ENCODE measurements at places on chromosomes 3 and 15.

GRCh38 chr3:81753416-81754027 lies 7.9 kb downstream of the GBE1 start:
- DNase-seq: no peak

GRCh38 chr15:75732809-75733451 lies 20.3 kb upstream of the CSPG4 start:
- DNase-seq: peak; percentile 95

DNA sequence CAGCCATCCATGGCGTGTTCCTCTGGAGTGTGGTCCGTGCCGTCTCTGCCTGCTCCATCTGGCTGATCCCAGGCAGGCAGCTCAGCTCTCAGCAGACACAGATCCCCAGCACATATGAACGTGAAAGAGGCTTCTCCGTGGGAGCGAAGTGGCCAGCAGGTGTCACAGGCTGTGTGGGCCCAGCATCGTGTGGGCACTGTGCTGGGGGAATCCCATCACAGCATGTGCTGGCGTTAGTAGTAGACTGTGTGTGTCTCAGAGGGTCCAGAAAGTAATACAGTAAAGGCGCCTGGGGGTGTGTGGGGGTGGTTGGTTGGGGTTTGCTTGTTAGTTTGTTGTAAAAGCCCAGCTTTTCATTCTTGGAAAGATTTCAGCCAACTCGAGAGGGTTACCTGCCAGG lies 147.6 kb downstream of the IGF1R start:
- DNase-seq: no peak

DNA sequence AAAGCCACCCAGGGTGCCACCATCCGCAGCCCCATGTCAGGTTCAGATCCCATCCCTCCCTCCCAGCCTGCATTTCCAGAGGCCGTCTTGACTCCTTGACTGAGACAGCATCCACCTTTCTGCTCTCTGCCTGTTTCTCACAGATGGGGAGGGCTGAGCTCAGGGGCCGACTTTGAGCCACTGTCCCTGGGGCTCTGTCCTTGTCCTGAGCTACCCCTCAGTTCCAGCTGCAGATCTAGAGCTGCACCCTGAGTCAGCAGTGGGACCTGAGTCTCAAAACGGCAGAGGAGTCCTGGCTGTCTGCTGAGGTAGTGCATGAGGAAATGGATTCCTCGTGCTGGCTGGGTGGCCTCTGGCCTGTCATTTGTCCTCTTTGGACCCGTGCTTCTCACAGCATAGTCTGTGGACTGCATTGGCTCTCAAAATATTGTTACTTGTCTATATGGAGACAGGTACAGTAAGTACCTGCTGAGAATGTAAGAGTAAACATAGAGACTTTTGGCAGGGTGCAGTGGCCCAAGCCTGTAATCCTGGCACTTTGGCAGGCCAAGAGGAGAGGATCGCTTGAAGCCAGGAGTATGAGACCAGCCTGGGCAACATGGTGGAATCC lies 22.3 kb downstream of the RPLP1 start:
- DNase-seq: no peak

DNA sequence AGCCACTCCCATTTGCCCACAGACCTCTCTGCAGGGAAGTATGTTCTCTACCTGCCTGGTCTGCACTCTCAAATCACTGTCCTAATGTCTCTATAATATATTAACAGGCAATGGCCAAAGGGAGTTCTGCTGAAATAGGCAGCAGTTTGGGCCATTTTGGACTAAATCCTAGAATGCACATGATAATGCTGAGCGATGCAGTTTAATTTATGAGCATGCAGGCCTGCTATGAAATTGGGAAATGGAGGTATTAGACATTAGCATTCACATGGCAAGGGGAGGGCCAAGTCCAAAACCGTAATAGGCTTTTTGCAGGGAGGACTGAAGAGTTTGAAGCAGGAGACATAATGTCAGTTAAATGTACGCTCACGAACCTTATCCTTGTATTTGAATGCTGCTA lies 31.3 kb downstream of the NMNAT3 start:
- no peak for DNase-seq

GRCh38 chr3:189664311-189664710 lies 33.1 kb downstream of the TP63 start:
- DNase-seq: peak; percentile 56

DNA sequence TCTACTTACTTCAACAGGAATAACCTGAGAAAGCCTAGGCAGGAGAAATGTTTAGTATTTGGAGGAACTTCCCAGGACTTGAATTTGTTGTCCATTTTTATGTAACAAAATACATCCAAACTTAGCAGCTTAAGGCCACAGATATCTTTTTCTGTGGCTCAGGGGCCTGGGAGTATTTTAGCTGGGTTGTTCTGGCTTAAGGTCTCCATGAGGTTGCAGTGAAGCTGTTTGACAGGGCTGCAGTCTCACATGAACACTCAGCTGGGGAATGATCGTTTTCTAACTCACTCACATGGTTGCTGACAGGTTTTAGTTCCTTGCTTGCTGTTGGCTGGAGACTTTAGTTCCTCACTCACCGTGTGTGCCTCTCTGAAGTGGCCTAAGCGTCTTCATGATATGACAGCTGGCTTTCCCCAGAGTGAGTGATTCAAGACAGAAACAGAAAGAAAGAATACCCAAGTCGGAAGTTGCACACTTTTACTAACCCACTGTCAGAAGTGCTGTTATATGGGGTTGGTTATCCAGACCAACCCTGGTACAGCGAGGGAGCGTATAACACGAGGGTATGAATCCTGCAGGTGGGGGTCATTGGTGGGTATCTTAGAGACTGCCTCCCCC lies 229.7 kb upstream of the TBL1XR1 start:
- no peak for DNase-seq

DNA sequence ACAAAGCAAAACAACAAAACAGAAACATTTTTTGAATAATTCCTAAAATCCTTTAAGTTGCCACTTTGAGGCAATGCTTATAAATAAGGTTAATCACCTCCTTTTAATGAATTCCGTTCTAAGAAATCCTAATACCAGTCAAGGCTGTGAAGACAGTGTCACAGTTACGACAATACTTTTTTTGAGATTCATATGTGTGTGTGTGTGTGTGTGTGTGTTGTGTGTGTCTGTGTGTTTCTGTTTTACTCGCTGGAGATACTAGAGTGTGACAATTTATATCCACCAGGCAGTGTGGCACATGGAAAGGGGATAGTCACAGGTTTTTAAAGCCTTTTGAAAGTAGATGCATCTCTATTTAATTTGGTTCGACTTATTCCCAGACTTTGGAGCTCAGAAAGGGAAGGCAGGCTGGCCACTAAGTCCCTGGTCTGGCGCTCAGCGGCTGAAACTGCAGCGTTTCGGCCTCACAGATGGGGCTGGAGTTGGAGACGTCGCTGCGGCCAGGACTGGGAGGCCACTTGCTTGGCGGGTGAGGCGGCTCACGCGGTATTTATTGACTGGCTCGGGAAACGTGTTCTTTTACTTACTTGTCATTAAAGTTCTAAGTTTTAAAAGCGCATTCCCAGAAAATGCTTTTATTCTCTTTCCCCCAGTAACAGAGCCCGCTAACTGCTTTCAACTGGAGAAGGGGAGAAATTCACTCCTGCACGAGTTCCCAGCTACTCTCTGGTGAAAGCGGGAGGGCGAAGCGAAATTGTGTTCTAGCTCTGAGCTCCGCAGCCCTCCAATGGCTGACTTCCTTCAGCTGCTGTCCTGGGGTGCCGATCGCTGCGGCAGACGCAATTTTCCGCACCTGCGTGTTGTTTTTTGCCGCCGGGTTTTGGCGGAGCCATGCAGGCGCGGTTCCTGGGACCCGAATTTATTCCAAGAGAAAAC lies 13.7 kb downstream of the ZIC1 start:
- DNase-seq: peak; percentile 86

GRCh38 chr3:194043516-194043915 lies 92.4 kb upstream of the HES1 start:
- no peak for DNase-seq

GRCh38 chr15:48855501-48856440 lies 22.2 kb upstream of the EID1 start:
- DNase-seq: peak; percentile 69

- DNase-seq: no peak
Measured at GRCh38 chr3:74443102-74443501, 171.4 kb downstream of the CNTN3 start.

DNA sequence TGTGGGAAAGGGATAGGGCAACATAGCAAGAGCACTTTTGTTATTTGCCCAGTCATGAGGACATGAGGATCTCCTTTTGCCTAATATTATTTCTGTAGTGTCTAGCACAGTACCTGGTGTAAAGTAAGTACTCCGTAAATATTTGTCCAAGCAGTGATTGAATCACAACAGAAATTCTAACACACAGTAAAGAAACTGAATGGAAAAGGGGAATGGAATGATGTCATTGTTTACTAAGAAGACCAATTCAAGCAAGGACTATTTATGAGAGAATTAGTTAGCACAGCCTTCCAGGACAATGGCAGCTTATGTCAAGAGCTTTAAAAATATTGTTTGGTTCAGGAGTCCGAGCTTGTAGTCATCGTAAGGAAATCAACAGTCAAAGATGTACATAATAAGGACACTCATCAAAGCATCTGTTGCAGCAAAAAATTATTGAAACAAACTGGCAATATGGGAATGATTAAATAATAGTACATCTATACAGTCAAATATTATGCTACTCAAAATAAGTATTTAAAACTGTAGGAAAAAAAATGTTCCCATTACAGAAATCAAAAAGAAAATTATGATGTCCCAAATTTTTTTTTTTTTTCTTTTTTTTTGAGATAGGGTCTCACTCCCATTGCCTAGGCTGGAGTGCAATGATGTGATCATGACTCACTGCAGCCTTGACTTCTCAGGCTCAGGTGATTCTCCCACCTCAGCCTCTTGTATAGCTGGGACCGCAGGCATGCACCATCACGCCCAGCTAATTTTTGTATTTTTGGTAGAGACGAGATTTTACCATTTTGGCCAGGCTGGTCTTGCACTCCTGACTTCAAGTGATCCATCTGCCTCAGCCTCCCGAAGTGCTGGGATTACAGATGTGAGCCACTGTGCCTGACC lies 17.9 kb downstream of the CAPN7 start:
- DNase-seq: no peak

DNA sequence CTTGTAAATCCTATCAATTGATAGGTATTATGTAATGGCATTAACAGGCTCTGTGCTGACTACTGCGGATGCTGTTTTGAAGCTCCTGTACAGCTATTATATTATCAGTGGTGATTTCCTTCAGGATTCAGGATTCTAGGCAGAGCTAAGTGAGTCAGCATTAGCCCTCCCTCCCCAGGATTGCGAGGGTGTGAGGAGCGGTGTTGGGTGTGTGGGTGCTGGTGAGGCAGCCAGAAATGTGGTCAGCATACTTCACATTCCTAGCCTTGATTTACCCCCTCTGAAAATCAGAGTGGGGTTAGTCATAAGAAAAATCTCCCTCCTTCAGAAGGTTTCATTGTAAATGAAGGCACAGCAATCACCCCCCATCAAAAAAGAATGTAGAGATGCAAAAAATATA lies 72.5 kb downstream of the SNTN start:
- DNase-seq: no peak

Measured in eye (tissue), 1 donor.